Activated CD8-positive, alpha-beta T cell treated with anti-CD3 and anti-CD28 coated beads for 36 hours (primary cell): ENCODE measurements at places on chromosomes 4 and X. TPM values are rescaled to one million over a fixed set of nuclear protein-coding genes. Genes with fewer than 3 reads are reported as not detected.
A peak's percentile ranks its signal among the peaks of the same experiment; 100 is the strongest.

MAMLD1 gene
- total RNA-seq = 2.0 TPM

PDGFRA gene
- total RNA-seq = not detected

- DNase-seq = no peak
Observed at GRCh38 chrX:106707771-106708454, 18.6 kb upstream of the RNF128 start.

GRCh38 chrX:51035746-51036145 is 125.2 kb downstream of the BMP15 start:
- DNase-seq = no peak

DNA sequence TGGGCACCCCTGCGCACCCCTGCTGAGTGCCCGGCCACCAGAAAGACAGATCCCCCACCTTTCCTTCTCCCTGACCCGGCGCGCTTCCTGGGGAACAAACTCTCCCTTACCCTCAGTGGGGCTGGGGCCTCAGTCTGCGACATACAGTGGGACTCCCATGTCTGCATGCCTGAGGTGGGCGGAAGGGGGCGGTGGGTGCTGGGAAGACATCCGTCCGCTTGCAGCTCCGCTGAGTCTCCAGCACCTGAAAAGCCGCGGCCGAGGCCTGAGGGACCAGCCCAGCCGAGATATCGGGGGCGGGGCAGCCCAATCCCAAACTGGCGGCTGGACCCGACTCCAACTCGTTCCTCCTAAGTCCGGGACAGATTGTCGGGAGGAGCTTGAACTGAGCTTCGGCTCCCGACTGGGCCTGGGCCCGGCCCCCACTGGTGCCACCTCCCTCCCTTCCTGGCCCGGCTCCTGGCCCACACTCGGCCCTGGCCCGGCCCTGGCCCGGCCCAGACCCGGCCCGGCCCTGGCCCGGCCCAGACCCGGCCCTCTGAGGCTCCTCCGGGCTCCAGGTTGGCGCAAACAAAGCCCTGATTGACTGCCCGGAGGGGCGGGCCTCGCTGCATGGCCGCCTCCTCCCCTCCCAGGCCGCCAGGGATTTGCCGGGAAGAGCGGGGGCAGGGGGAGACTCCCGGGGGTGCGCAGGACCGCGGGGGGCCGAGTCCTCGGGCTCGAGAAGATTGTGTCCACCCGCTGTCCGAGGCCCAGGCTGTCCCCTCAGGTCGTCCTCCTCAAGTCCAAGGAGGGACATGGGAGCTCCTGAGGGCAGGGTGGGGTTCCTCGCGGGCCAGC is 877 bp upstream of the SLC16A2 start:
- peak; percentile 22 for DNase-seq
